ENCODE measurements at places on chromosomes 1 and 21. TPM values are rescaled to one million over a fixed set of nuclear protein-coding genes. Genes with fewer than 3 reads are reported as not detected.

CTSS gene
- 18.1 TPM for total RNA-seq

ACP6 gene
- total RNA-seq, result 24.4 TPM

NMNAT1 gene
- total RNA-seq, result 12.7 TPM

FRRS1 gene
- total RNA-seq, result 6.4 TPM

ZBTB8B gene
- 0.74 TPM for total RNA-seq

THEM5 gene
- total RNA-seq, result not detected

TAS1R1 gene
- total RNA-seq, result not detected

UTS2 gene
- total RNA-seq, result not detected

PRAMEF27 gene
- total RNA-seq, result not detected

ADAMTS4 gene
- total RNA-seq, result 2.5 TPM

RGS13 gene
- not detected for total RNA-seq

ESPN gene
- 15.6 TPM for total RNA-seq

NSUN4 gene
- total RNA-seq, result 26.6 TPM

EPHB2 gene
- total RNA-seq, result 44.6 TPM

PTPRC gene
- total RNA-seq, result not detected

B3GALT5 gene
- 27.5 TPM for total RNA-seq

GOLT1A gene
- total RNA-seq, result 9.7 TPM

CELSR2 gene
- total RNA-seq, result 23.4 TPM

Data from type B pancreatic cell (in vitro differentiated cells).